ENCODE measurements at places on chromosomes 4 and X.
A peak's percentile ranks its signal among the peaks of the same experiment; 100 is the strongest.

- H3K4me3 ChIP-seq, result no peak overlapping the region
- no peak for DNase-seq
- H3K4me1 ChIP-seq, result peaks cover 30% of the 10 kb centered on the region
- no peaks in the 10 kb centered on the region for H3K27me3 ChIP-seq
These were observed 5.1 kb downstream of the MECP2 start for GRCh38 chrX:154092371-154092770.

GRCh38 chr4:80058740-80059139, 14.3 kb downstream of the ANTXR2 start:
- H3K27me3 ChIP-seq, result no peaks in the 10 kb centered on the region
- H3K27ac ChIP-seq, result peak overlapping the region; percentile 96
- H3K4me1 ChIP-seq, result peaks cover 16% of the 10 kb centered on the region
- no peak overlapping the region for H3K4me3 ChIP-seq

GRCh38 chr4:121594796-121595526, 101.8 kb downstream of the ANXA5 start:
- no peak overlapping the region for H3K27ac ChIP-seq
- no peaks in the 10 kb centered on the region for H3K4me1 ChIP-seq
- H3K36me3 ChIP-seq, result no peaks in the 10 kb centered on the region
- no peak for DNase-seq
- no peaks in the 10 kb centered on the region for H3K27me3 ChIP-seq
- H3K4me3 ChIP-seq, result no peak overlapping the region

- H3K4me3 ChIP-seq, result no peak overlapping the region
- no peaks in the 10 kb centered on the region for H3K27me3 ChIP-seq
- H3K4me1 ChIP-seq, result no peaks in the 10 kb centered on the region
- no peaks in the 10 kb centered on the region for H3K36me3 ChIP-seq
- no peak overlapping the region for H3K27ac ChIP-seq
These were observed 1.0 kb downstream of the ENAM start for GRCh38 chr4:70629469-70630090.

- H3K36me3 ChIP-seq, result no peaks in the 10 kb centered on the region
- DNase-seq, result no peak
- no peak overlapping the region for H3K4me3 ChIP-seq
- no peaks in the 10 kb centered on the region for H3K27me3 ChIP-seq
- no peak overlapping the region for H3K27ac ChIP-seq
- H3K4me1 ChIP-seq, result peaks cover 18% of the 10 kb centered on the region
These were observed 8.7 kb upstream of the HPGDS start for GRCh38 chr4:94351319-94351718.

- no peak for DNase-seq
- H3K27ac ChIP-seq, result no peak overlapping the region
- no peaks in the 10 kb centered on the region for H3K4me1 ChIP-seq
- H3K27me3 ChIP-seq, result no peaks in the 10 kb centered on the region
- no peak overlapping the region for H3K4me3 ChIP-seq
These were observed 345.7 kb downstream of the FBXO8 start for GRCh38 chr4:173937631-173938270.

GRCh38 chrX:155070663-155070974, 317 bp downstream of the CMC4 start:
- DNase-seq, result no peak
- peak overlapping the region; percentile 84 for H3K4me3 ChIP-seq
- H3K36me3 ChIP-seq, result peaks cover 19% of the 10 kb centered on the region
- H3K27ac ChIP-seq, result peak overlapping the region; percentile 87

- H3K4me1 ChIP-seq, result no peaks in the 10 kb centered on the region
- no peak for DNase-seq
- H3K4me3 ChIP-seq, result no peak overlapping the region
- no peak overlapping the region for H3K27ac ChIP-seq
These were observed 264.2 kb downstream of the INPP4B start for GRCh38 chr4:142581881-142582280.

DNA sequence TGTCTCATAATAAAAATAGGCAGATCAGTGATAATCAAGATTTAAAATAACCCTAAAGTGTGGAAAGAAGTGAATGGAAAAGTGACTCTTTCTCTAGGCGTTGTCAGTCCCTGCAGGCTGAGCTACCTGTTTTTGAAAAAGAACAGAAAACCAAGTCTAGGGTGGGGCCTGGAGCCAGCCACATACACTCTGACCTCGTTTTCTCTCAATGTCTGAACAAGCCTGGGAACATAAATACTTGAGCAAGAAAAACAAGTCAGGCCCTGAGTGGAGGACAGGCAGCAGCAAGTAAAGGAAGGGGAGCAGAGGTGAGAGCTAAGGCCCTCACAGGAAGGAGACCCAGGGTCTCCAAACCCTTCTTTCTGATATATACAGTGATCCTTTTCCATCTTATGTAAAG, 91.7 kb upstream of the HPF1 start:
- H3K27ac ChIP-seq, result no peak overlapping the region
- H3K4me3 ChIP-seq, result no peak overlapping the region
- no peaks in the 10 kb centered on the region for H3K36me3 ChIP-seq
- H3K4me1 ChIP-seq, result no peaks in the 10 kb centered on the region
- H3K27me3 ChIP-seq, result no peaks in the 10 kb centered on the region
- DNase-seq, result no peak

DNA sequence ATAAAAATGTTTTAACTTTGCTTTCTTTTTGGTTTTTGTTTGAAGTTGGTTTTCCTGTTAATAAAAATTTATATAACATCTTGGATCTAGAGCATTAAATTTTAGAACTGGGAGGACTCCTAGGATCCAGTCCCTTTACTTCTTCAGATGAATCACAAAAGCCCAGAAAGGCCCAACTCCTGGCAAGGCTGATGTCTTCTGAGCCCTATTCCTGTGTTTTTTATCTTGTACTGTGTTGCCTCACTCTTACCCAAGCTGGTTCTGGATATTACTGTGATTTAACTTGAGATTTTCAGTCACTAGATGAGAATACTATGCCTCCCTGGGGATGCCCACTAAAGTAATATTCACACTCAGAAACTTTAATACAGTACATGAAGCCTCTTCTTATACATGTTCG, 127.1 kb upstream of the GALNT7 start:
- H3K27me3 ChIP-seq, result no peaks in the 10 kb centered on the region
- H3K27ac ChIP-seq, result no peak overlapping the region
- no peak for DNase-seq

DNA sequence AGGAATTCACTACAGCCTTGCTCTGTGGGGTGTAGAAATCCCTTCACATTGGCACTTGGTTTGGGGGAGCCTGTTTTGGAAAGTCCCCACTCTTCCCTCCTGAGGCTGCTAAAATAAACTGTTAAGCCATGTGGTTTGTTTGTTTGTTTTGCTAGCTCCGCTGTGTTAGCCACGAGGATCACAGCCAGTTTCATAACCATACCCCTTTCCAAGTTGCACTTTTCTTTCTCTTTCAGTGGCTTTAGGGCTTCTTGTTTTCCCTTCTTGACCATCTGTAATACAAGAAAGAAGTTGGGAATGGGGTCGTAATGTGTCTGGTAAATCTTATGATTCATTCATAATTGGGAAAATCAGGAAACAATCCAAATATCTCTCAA, 24.8 kb upstream of the UXT start:
- no peak overlapping the region for H3K4me3 ChIP-seq
- no peak for DNase-seq
- H3K36me3 ChIP-seq, result no peaks in the 10 kb centered on the region
- H3K27ac ChIP-seq, result no peak overlapping the region

DNA sequence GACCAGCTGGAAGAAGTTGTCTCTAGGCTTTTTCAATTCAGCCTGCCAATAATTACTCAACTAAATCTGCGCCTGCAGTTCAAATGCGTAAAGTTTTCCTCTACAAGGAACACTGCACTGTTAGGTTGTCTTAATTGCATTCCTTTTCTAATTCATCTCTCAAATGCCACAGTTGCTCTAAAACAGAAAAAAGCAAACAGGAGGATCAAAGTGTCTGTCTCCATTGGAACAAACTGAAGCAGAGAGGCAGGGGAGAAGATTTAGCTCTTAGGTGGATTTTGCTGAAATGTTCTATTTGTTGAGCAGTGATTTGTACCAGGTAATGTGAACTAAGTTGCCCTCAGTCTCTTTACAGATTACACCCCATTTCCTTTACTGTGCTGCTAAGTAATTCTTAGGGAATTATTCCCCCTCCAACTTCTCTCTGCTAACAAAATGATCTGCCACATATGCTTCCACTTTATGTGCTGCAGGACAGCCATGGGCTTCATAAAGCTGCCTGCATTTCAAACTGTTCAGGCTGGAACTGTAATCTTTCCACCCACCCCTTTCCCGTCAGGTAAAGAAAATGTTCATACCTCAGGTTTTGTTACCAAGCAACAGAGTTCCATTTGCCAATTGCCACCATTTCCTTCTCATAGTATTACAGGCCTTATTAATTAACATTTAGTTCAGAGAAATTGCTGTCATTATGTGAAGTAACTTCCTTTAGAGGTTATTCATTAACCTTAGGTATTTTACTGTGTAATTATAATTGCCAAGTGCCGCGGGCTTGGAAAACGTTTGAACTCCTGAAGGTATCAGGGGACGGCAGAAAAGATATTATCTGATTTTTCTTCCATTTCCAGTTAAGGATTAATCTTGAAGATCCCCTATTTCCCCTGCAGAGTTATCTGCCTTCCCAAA, 149.3 kb downstream of the SPRY1 start:
- no peak for DNase-seq
- H3K4me1 ChIP-seq, result no peaks in the 10 kb centered on the region
- H3K27ac ChIP-seq, result no peak overlapping the region
- H3K36me3 ChIP-seq, result no peaks in the 10 kb centered on the region

DNA sequence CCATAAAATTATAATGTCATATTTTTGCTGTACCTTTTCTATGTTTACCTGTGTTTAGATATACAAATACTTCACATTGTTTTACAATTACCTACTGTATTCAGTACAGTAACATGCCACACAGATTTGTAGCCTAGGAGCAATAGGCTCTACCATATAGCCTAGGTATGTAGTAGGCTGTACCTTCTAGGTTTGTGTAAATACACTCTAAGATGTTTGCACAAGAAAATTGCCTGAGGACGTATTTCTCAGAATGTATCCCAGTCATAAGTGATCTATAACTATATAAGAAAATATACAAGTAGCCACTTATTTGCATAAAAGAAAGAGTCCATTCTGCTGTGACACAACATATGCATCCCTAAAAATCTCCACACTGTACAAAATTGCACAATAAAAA, 36.3 kb upstream of the SCML1 start:
- H3K27ac ChIP-seq, result no peak overlapping the region
- no peak overlapping the region for H3K4me3 ChIP-seq
- no peak for DNase-seq
- no peaks in the 10 kb centered on the region for H3K36me3 ChIP-seq
- no peaks in the 10 kb centered on the region for H3K4me1 ChIP-seq

All from CD14-positive monocyte (primary cell).